ENCODE measurements at places on chromosomes 4 and X. TPM values are rescaled to one million over a fixed set of nuclear protein-coding genes. Genes with fewer than 3 reads are reported as not detected.

The RTL3 gene
- not detected for total RNA-seq

The LRP2BP gene
- total RNA-seq, result 2.4 TPM

GRCh38 chr4:47771020-47771419 lies 66.8 kb downstream of the CORIN start:
- DNase-seq, result no peak

DNA sequence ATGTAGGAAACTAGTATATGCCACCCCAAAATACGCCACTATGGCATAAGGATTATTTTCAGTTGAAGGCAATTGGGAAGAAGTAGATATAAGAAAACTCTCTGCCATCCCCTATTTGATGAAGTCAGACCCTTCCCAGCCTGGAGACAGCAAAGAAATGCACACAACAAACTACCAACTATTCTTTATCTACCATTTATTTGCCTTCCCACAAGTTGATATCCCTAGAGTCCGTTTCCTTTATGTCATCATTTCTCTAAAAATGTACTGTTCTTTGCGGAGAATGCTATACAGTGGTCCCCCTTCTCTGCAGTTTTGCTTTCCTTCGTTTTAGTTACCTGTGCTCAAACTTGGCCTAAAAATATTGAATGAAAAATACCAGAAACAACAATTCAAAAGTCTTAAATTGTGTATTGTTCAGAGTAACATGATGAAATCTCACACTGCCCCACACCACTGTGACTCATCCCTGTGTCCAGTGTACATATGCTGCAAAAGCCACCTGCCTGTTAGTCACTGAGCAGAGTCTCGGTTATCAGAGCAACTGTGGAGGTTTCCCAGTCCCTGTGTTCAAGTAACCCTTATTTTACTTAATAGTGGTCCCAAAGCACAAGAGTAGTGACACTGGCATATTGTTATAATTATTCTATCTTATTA lies 152.3 kb downstream of the WDFY3 start:
- no peak for DNase-seq

Measured in naive thymus-derived CD4-positive, alpha-beta T cell (primary cell).